Sciatic nerve (tissue), 2 donors: ENCODE measurements at places on chromosomes 4 and X.

DNA sequence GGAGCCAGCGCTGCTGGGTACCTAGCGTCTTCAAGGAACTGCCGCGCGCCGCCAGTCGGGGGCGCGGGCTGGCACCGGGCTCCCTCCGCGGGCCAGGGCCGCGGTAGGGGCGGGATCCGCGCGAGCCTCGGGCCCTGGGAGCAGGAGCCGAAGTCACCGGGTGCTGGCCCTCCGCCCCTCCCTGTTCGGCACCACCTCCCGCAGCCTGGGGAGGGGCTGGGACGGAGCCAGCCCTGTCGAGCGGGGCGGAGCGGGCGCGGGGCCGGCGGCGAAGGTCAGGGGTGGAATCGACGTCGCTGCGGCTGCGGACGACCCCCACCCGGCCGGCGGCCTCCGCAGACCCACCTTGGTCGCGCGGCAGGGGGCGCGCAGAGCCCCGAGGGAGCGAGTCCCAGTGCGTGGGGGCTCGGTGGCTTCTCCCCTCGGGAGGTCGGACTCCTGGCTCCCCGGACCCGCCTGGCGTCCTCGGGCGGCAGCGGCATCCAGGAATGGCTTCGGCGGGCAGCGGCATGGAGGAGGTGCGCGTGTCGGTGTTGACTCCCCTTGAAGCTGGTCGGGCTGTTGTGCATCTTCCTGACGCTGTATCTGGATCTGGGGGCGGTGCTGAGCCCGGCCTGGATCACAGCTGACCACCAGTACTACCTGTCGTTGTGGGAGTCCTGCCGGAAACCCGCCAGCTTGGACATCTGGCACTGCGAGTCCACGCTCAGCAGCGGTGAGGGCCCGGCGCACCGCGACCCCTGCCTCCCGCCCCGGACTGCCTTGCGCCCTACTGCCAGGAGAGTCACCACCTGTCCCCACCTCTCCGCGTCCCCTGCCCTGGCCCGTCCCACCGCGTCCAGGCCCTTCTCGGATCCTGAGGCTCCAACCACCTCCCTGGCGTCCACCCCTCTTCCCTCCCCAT, 50.5 kb upstream of the FAM47C start:
- DNase-seq: no peak

- no peak for DNase-seq
These were observed 149.2 kb upstream of the ANKRD50 start for GRCh38 chr4:124861761-124862160.

DNA sequence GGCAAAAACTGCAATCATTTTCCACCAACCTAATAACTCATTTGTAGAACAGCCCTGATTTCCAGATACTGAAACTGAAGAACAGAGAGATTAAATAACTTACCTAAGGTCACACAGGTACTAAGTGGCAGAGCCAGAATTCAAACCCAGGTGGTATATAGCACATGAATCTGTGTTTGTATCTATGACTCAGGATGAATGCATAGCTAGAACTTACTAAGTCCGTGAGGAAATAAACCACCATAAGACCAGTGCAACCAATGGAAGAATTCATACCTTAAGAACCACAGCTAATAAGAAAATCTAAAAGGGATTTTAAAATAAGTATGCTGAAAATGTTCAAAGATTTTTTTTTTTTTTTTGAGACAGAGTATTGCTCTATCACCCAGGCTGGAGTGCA, 1.5 kb upstream of the PLAC1 start:
- DNase-seq: no peak

GRCh38 chr4:19402581-19403065, 849.1 kb upstream of the SLIT2 start:
- no peak for DNase-seq

GRCh38 chrX:5726224-5726623, 502.4 kb downstream of the NLGN4X start:
- DNase-seq: no peak
